ENCODE measurements at places on chromosomes 6 and 20.

DNA sequence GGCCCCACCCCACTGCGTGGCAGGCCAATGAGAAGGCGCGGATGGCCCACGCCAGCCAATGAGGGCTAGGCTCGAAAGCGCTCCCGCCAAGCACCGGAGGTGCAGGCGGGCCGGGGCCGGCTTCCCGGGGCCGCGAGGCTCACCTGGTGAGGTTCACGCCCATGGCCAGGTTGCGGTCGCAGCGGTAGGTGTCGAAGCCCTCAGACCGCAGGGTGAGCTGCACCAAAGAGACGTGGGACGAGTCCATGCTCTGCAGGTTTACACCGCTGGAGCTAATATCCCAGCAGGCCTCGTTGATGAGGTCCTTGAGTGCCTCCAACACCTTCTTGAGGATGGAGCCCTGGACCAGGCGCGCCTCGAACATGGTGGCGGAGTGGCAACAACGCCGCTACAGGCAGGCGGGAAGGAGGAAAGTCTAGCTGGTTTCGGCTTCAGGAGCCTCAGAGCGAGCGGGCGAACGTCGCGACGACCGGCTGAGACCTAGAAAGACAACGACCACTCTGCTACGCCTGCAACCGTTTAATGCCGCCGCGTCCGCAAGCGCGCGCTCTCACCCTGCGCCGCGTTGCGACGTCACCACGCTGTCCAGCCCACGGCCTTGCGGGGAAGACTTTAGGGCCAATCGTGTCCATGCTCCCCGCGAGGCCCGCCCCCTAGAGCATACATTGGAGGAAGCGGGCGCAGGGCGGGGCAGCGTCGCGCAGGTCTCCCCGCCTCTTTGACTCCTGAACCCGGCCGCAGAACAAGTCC, at the start of gene PCNA:
Gene PCNA, minus strand, starts transcription at position 524 of the 750 bp plus-strand sequence. Its CDS starts 160 bp downstream, at position 364.
- DNase-seq, result peak; percentile 89

DNA sequence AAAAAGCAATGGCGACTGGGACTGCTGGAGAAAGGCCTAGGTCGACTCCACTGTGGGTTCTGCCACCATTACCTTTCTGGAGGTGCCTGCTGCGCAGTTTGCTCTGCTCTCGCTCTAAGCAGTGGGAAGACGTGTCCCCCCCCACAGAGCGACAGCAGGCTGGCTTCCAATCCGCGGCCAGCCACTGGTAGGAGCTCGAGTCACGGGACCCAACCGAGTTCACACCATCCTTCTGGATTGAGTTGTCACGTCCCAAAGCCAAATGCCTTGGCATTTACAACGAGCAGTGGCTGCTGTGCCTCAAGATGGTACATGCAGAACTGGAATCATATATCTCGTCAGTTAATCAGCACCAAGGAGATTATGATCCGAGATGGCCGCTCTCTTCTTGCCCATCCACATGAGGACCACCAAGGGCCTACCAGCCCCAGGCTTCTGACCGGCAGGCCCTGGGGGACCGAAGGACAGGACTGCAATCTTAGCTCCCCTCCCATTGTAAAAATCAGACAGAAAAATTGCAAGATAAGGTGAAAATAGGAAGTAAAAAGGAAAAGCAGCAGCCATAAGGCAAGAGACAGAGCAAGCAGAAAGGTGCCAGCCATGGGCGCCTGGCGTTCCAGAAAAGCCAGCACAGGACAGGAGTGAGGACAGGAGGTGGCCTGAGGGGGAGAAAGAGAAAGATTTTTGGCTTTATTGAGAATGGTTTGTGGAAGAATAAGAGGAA, 74.4 kb downstream of the TRAM2 start:
- DNase-seq, result no peak

- DNase-seq, result no peak
Measured at GRCh38 chr20:22904905-22905304, 130.2 kb upstream of the SSTR4 start.

DNA sequence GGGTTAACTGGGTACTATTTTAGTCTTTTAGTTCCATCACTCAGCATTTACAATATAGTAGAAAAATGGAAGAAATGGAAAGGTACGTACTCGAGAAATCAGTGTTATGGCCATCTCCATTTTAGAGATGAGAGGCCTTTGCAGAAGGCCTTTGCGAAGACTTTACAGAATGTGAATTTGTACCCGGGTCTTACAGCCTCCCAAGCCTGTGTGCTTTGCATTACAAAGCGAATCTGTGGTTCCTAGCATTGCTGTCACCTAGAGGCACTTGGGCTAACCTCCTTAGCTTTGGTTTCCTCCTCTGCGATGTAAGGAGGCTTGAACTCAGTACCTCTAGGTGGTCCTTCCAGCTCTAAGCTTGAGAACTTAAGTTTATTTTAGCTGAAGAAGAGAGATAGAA, 10.9 kb downstream of the VAPB start:
- DNase-seq, result no peak

DNA sequence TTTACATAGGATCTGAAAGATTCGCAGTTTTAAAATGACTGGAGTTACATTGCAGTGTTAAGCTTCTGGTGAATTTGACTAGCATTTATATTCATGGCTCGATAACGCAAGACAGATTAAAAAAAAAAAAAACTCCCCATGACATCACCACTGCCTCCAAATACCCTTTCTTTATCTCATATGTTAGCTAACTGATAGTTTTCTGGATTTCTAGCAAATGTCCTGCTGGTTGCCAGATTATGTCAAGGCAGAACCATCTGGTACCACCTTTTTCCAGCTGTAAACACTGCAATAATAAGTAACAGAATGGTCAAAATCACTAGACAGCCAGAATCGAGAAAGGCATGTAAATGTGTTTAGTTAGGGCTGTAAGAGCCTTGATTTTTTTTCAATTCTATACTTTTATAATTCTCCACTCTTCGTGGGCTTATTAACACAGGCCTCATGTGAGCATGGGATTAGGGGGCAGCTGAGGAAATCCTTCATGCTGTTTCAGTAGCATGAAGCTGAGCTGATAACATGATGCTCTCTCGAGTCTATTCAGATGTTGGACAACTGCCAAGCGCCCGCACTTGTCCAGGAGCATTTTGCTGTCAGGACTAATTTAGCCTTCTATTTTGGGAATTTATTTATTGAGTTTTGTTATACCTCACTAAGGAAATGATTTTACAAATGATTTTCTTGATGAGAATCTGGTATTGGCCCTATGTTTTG, 166.0 kb upstream of the SCGN start:
- DNase-seq, result no peak

- DNase-seq, result no peak
Measured at GRCh38 chr6:22064558-22064957, 232.3 kb downstream of the PRL start.

GRCh38 chr6:4806337-4806725, 30.1 kb downstream of the CDYL start:
- no peak for DNase-seq

DNA sequence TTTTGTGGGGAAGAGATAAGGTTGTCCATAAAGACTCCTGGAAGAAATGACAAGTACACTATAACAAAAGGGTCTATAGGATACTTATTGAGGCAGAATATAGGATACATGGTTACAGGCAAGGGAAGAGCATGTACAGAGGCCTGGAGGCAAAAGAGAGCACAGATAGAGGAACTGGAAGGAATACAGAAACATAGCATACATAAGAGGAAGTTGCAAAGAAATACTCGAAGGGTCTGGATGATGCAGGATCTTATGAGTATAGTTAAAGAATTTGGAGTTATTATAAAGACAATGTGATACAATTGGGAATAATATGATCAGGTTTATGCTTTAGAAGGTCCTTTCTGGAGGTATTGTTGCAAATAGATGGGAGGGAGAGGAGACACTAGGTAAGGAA, 592.7 kb upstream of the POU3F2 start:
- no peak for DNase-seq

- DNase-seq, result no peak
Measured at GRCh38 chr6:75349262-75349984, 64.8 kb upstream of the TMEM30A start.

GRCh38 chr6:111808493-111808892, 64.8 kb downstream of the FYN start:
- no peak for DNase-seq

DNA sequence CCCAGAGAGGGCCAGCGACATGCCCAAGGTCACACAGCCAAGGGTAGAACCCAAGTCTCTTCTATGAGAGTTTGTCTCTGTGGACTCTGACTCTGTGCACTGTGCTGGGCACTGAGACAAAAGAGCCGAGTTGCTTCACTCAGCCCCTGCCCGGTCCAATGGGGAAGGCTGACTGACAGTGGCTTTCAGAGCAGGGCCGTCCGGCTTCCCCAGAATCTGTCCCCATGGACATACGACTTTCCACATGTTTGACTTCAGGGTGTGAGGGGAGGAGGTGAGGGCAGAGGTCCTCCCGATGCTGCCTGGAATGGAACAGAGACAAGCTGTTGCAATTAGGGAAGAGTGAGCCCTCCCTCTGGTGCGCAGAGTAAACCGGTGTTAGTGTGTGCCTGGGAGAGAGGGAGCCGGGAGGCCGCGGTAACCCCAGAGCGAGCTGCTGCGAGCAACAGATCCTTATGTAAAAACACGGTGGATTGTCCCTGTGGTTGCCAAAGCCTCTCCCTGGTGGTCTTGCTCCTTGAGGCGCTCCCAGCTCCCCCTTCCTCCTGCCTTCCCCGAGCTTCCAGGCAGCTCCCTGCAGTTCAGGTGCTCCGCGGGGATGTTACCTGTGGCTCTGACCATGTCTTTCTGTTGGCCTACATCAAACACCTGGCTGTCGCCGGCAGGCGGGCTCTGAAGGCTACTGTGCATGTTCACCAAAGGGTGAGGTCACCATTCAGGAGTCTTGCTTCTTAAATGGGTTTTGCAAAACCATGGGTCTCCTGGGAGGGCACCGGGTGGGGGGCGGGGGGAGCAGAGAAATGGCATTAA, 672 bp downstream of the SIRPA start:
- no peak for DNase-seq

- DNase-seq, result no peak
Measured at GRCh38 chr20:40688129-40689099, 622 bp downstream of the MAFB start.

DNA sequence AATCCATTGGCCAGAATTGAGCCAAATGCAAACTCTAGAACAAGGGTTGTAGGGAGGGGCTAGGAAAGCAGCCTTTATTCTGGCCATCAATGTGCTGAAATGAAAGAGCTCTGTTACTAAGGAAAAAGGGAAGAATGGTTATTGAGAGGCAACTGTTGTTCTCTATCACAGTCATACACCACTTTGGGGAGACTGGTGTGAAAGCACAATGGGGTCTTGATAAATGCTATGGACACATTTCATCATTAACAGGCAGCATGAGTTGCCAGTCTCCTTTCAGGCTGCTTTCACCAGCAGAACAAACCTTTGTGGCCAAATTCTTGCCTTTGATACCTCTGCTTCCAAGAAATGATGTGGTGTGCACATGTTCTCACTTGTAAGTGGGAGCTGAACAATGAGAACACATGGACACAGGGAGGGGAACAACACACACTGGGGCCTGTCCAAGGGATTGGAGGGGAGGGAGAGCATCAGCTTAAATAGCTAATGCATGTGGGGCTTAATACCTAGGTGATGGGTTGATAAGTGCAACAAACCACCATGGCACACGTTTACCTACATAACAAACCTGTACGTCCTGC, 86.2 kb downstream of the CDS2 start:
- no peak for DNase-seq

DNA sequence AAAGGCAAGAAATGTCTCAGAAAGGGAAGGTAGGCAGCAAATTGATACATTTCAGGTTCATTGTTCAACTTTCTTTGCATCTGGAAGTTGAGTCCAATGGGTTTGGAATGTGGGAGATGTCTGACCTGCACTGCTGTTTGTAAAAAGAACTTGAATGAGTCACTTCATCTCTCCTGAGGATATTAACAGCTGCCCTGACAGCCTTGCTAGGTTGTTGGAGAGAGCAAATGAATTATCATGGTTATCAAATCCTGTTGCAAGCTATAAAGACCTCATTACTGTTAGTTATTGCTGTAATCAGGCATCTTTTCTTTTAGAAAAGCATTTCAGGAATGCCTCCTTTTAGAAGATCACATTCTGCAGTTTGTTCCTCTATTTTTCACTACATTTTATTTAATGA, 23.0 kb upstream of the FLRT3 start:
- no peak for DNase-seq

DNA sequence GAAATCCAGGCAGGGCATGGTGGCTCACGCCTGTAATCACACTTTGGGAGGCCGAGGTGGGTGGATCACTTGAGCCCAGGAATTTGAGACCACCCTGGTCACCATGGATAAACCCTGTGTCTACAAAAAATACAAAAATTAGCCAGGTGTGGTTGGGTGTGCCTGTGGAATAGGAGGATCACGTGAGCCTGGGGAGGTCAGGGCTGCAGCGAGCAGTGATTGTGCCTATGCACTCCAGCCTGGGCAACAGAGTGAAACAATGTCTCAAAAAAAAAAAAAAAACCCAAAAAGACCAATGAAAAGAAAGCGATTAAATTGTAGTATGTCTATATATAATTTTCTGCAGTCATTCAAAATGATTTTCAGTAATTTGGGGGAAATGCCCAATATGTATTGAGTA, 70.3 kb downstream of the ITCH start:
- no peak for DNase-seq

DNA sequence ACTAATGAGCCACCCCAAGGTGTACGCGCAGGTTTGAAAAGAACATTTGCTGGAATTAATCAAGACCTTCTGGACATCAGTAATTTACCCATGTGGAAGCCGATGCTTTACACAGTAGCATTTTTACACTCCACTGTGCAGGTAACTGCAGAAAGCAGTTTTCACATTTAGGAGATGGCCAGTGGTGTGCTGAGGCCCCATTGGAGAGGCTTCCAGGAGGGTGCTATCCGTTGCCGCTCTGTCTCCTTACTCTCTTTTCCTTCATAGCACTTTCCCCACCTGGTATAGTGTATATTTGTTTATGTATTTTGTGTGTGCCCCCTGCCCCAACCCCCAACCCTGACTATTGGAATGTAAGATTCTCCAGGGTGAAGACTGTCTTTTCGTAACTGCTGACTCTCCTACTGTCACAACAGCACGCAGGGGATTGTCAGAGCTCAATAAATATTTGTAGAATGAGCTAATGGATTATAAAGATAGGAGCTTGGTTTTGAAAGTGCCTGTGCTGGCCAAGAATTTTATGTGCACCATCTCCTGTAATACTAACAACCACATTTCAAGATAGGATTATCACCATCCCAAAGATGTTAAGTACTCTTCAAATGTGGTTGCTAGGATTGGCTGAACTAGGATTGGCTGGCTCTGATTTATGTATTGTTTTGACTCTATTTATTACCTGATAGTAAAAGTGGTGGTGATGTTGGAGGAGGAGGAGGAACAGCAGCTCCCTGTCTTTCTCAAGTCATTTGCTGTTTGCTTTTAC, 74.0 kb upstream of the GLP1R start:
- no peak for DNase-seq

DNA sequence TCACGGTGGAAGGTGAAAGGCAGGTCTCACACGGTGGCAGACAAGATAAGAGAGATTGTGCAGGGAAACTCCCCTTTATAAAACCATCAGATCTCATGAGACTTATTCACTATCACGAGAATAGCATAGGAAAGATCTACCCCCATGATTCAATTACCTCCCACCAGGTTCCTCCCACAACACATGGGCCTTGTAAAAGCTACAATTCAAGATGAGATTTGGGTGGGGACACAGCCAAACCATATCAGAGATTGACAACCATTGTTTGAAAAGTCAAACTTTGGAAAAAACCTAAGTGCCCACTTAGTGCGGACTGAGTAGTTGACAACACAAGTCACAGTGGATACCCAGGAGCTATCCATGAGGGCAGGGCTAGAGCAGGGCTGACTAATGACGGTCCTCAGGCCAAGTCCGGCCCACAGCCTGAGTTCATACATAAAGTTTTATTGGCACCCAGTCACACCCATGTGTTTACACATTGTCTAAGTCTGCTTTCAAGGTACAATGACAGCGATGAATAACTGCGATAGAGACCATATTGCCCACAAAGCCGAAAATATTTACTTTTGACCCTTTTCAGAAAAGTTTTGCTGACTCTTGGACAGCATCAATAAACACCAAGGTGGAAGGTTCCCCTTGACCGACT, 33.8 kb upstream of the PMEPA1 start:
- DNase-seq, result no peak
